ENCODE measurements at places on chromosomes 5 and 9. TPM values are rescaled to one million over a fixed set of nuclear protein-coding genes. Genes with fewer than 3 reads are reported as not detected.

Gene OR2K2
- total RNA-seq = not detected

Gene CXCL14
- total RNA-seq = not detected

Gene GABRA6
- not detected for total RNA-seq

Gene LHX2
- 10.9 TPM for total RNA-seq

Gene MSX2
- total RNA-seq = 0.36 TPM

Gene PRRT1B
- total RNA-seq = not detected

Gene FGF1
- 1.8 TPM for total RNA-seq

Gene ACOT12
- not detected for total RNA-seq

Gene ANKRD31
- not detected for total RNA-seq

Gene PRDM9
- not detected for total RNA-seq

Gene CD14
- total RNA-seq = 2.3 TPM

Gene GGTA1
- total RNA-seq = not detected

Gene PCDHGB3
- 0.81 TPM for total RNA-seq

Gene KYAT1
- 19.5 TPM for total RNA-seq

DNA sequence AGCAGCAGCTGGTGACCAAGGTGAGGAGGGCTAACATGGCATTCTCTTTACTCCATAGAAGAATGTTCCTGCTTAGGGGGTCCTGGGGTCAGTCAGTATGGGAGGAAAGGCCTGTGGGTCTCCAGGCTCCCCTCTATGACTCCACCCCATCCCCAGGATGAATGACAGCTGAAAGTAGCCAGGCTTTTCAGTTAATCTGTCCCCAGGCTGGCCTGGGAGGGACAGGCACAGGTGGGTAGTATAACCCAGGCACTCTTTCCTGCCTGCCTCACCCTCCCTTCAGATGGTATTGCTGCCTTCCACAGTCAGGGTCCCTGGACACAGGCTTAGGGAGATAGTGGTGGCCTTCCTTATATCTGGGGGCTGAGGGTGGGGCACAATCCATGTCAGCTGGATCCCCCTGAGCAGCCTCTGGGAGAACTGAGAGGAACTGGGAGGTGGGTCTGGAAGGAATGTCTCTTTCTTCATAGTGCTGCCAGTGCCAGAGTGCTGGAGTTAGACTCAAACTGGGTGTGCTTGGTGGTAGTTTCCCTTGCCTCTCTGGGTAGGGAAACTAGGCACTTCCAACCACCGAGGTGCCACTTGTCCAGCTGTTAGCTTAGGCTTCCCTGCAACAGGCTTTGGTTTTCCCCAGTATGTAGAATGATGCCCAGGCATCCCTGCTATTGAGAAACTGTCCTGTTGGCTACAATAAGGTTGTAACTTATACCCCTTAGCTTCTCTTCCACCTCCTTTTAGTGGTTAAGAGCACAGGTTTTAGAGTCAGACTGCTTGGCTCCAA, 27.8 kb downstream of the LARP1 start:
- DNase-seq = no peak

DNA sequence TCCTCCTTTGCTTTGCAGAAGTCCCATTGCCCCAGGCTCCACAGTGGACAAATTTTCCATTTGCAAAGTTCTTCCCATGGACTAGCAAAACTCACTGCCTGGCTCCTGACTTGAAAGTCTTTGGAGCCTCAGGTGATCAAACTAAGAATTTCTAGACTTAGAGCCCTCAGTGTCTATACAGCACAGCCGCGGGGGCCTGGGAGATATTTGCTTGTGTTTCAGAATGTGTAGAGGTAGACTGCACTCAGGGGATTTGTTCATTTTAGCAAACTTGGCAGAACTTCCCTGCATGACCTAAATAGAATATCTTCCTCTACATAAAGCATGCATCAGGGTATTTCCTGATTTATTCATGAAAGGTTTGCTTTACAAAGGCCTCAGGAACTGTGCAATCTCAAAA, 384.2 kb upstream of the ZNF462 start:
- DNase-seq = no peak

- peak; percentile 65 for DNase-seq
Observed at GRCh38 chr5:74017112-74017511, 391.1 kb downstream of the ARHGEF28 start.

DNA sequence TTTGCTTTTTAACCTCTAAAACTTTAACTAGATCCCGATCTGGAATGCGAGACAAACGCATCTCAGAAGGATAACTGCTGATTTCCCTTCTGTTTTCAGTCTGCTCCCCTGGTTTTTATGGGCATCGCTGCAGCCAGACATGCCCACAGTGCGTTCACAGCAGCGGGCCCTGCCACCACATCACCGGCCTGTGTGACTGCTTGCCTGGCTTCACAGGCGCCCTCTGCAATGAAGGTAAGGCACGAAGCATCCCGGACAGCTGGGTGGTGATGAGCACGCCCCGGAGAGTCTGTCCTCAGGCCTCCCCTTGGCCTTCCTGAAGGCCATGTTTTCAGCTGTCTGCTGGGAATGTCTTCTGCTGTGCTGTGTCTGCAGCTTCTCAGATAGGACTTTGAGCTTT, 82.9 kb upstream of the PRRC1 start:
- DNase-seq = no peak

- no peak for DNase-seq
Observed at GRCh38 chr9:21415493-21416267, 6.8 kb downstream of the IFNA8 start.

- no peak for DNase-seq
Observed at GRCh38 chr5:51651889-51652288, 268.6 kb downstream of the ISL1 start.

GRCh38 chr9:110114086-110114858, 93.7 kb downstream of the C9orf152 start:
- DNase-seq = no peak

DNA sequence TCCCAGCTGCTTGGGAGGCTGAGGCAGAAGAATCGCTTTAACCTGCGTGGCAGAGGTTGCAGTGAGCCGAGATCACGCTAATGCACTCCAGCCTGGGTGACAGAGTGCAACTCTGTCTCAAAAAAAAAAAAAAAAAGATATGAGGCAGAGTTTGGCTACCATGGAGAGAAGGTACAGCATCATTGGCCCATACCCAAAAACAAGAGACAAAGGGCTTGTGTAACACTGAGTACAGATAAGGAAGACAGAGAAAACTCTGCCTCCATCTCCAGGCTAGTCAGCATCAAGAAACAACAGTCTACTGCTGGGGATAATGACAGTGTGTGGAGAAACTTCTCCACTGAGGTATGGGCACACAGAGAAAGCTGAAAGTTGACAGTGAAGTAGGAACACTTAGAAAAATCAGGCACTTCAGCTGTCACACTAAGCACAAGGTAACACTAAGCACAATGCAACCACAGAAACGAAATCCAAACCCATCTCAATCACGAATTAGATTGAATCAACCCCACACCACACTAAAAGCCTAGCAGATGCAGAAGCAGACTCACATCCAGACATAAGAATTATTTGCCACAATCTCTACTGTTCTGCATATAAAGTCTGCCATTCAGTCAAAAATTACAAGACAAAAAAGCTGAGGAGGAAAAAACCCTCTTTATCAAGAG, 10.5 kb downstream of the PJA2 start:
- no peak for DNase-seq

DNA sequence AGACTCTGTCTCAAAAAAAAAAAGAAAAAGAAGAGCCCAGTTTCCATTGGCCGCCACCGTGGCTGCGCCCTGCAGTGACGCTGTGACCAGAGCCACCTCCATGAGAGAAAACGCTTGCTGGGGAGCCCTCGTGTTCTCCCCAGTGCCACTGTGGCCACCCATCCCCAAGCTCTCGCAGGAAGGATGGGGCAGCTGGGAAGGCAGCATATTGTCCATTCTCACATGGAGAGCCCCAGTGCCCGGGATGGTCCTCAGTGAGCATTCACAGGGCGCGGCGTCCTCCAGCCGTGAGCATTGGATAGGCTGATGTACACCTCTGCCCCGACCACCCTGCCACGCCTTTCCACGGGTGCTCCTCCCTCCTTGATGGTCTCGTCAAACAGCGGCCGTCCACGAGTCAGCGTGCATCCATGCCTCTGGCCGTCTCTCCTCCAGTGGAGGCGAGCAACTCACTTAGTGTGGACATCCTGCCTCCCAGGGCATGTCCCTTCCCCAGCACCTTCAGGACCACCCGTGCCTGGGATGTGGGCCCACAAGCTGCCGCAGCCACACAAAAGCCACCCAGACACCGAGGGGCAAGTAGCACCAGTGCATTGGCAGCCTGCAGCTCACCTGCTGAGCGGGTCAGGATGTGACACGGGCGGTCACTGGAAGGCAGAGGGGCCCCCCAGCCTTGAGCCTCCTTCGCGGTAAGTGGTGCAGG, 23.4 kb upstream of the SLC6A19 start:
- no peak for DNase-seq

DNA sequence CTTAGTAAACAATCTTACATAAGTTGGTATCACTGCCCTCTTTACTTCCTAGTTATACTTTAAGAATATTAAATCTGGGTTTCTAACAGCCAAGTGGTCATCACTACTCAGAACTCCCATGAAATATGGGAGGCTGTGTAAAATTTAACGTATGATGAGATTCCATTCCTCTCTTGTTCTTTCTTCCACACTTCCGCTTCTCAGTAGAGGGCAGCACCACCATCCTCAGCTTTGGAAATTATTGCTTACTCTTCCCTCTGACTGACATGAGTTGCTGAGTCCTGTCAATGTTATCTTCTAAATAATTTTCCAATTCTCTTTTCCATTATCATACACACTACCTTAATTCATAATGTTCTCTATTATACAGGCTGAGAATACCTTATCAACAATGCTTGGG, 194.0 kb downstream of the RFX3 start:
- no peak for DNase-seq

DNA sequence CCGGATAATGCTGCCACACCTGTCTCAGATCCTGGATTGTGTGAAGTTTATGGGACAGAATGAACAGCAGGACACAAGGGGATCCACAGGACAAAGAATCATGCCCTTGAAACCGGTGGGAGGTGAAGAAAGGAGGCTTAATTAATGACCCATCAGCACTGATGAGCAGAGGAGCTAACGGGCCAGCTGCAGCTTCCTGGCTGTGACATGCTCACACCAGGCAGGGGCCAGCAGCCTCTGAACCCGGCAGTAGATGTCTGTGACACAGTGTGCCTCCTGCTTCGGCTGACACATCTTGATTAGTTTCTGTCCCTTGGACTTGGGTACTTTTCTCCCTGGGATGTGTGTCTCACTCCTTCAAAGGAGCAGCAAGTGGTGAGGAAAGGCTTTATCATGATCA, 328.8 kb upstream of the BRINP1 start:
- no peak for DNase-seq

DNA sequence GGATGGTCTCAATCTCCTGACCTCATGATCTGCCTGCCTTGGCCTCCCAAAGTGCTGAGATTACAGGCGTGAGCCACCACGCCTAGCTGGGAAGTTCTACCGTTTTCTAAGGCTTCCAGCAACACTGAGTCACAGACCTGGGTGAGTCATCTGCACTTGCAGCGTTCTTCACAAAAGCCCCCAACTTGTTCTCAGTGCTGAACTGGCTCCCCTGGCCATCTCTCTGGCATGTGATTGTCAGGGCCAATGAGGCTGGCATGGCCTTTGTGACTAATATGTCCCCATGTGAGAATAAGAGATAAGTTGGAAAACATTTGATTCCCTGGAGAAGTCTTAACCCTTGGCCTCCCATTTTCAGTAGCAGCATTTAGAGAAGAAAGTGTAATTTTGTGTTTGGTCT, 124.4 kb downstream of the WDR41 start:
- peak; percentile 62 for DNase-seq

GRCh38 chr9:92504881-92505280, 22.6 kb upstream of the ASPN start:
- DNase-seq = no peak

GRCh38 chr5:90613918-90614504, 55.4 kb downstream of the ADGRV1 start:
- DNase-seq = no peak

GRCh38 chr5:112867411-112867810, 6.3 kb downstream of the SRP19 start:
- no peak for DNase-seq

DNA sequence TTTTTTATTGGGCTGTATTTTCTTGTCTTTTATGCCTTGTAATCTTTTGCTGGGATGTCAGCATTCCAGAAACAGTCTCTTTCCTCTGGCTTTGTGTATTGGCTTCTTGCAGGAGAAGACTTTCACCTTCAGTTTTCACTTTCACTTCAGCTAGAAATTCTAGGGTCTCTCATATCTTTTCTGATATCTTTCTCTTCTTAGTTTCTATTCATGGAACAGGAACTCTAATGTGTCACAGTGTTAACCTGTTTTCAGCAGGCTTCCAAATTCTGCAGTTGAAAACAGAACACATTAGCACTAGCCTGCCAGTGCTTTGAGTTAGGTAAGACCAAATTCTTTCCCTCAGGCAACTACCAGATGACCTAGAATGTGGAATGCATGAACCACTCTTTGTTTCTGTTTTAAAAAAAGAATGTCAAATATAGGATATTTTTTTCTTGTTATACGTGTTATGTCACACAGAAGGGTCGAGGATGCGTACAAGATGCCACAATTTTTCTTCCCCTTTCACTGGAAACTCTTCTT, 164.7 kb downstream of the TUSC1 start:
- DNase-seq = no peak

DNA sequence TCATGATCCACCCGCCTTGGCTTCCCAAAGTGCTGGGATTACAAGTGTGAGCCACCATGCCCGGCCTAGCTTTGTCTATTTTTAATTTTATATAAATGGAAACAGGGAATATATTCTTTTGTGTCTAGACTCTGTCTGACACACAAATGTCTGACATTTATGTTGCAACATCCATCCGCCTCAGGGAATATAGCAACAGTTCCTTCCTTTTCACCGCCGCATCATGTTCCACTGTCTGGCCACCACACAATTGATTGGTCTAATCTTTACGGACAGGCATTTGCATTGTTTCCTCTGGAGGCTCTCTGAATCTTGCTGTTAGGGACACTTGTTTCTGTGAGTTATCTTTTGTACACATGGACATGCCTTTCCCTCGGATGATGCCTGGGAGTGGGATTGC, 20.1 kb upstream of the TBC1D9B start:
- DNase-seq = no peak

DNA sequence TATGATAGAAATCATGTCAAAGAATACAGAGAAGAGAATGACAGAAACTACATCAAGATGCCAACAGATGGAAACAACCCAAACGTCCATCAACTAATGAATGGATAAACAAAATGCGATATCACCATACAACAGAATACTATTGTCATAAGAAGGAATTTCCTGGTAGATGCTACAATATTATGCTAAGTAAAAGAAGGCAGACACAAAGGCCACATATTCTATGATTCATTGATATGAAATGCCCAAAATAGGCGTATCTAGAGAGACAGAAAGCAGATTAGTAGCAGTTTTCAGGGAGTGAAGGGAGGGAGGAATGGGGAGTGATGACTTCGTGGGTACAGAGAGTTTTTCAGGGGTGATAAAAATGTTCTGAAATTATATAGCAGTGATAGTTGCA, 58.3 kb upstream of the AKNA start:
- DNase-seq = peak; percentile 40

DNA sequence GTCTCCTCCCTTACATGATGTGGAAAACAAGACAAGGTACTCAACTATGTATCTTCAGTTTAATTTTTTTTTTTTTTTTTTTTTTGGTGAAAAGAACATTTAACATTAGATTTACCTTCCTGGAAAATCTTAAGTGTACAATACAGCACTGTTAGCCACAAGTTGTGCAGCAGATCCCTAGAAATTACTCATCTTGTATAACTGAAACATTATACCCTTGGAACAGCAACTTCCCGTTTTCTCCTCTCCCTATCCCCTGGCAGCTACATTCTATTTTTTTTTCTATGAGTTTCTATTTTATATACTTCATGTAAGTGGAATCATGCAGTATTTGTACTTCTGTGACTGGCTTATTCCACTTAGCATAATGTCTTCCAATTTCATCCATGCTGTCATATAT, 421.9 kb upstream of the FTMT start:
- no peak for DNase-seq

Data from A172 (cell line).